ENCODE measurements at places on chromosomes 2 and 18.

DNA sequence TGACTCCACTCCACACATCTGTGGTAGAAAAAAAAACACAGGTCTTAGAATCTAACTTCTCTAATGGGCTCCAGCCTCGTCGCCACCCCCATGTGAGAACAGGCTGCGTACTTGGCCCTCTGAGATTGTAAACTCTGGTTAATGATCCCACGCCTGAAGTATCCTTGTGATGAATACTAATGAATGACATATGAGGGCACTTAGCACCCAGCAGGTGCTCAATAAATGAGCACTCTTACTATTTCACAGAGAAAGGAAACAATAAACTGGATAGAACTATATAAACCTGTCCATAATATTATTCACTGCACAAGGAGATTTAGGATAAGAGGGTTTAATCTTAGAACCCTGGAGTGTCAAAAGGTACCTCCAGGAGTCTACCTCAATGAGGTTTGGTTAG, 310.1 kb upstream of the HNRNPA3 start:
- DNase-seq, result no peak

GRCh38 chr18:6476190-6476589, 61.5 kb upstream of the L3MBTL4 start:
- DNase-seq, result no peak

GRCh38 chr18:55485666-55486065, 102.3 kb downstream of the TCF4 start:
- DNase-seq, result no peak

DNA sequence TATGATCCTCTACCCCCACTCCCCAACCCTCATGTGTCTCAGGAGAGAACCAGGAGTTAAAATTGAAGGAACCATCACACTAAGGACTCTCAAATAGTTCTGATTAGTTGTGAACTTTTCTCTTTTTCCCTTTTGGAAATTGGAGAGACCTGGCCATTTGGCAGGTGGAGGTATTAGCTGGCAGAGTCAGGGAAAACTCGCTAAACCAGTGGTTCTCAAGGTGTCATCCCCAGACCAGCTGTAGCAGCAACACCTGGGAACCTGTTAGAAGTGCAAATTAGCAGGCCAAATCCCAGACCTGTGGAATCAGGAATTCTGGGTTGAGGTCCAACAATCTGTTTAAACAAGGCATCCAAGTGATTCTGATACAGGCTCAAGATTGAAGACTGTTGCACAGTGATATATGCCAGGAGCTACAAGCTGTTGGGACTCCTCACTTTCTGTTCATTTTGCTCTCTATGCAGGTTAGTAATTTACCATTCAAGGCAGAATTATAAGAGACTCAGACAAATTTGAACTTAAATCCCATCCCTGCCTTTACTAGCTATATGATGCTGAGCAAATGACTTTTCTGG, 2.8 kb upstream of the TMEM131 start:
- DNase-seq, result no peak

GRCh38 chr2:29057006-29057405, 17.3 kb downstream of the PCARE start:
- no peak for DNase-seq

- DNase-seq, result no peak
Measured at GRCh38 chr18:3648641-3649040, 198.7 kb downstream of the TGIF1 start.

- DNase-seq, result no peak
Measured at GRCh38 chr2:236561874-236562273, 7.8 kb upstream of the ACKR3 start.

DNA sequence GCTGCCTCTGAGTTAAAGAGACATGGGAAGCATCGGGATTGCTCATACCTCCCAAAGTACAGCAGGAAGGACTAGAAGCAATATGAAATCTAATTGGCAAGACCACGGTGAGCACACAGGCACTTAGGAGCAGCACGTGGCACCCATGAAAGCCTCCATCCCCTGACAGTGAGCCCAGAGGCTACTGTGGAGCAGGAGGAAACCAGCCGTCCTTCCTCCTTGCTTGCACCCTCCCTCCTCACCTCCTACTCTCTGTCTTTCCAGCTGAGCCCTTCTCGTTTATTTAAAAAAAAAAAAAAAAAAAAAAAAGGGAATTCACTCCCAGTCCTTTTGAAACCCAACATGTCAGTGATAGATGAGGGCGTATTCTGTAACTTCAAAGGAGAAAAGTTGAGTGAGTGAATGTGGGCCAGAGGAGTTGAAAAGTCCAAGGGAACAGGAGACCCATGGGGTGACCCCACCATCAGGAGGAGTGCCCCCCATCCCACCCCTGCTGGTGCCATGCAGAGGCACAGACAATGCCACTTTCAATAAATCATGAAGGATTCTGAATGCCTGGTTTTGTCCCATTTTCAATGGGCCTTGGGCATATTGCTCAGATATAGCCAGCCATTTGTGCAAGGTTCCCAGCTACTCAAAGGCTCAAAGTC, 96.6 kb upstream of the ALPP start:
- no peak for DNase-seq

DNA sequence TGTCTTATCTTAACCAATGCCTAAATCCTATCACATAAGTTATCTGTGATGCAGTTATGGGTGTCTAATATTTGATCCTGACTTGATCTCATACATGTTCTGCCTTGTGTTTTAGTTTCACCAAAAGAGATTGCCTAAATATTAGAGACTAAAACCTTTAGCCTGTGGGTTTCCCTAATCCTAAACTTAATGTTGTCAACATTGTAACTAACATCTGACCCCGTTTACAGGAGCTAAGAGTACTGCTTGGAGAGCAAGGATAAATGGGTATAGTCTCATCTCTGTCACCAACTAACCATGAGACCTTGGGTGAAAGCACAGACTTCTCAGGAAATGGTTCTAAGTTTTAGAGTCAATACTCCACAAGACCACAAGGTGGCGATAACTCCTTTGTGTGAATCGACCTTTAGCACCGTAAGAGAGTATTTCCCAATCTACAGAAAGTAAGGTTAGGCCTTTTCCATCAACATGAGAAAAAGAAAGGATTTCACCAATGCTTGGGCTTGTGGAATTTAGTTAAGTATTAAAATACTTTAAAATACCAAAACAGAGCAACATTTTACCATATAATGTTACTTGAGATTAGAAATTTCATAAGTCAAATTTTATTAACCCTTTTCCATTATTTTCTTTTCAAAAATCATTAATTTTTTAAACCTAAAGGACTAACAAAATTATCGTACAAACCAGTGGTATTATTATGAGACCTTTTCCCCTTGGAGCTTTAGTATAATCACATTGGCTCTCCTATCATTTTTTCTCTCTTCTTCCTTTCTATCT, 60.5 kb downstream of the G6PC2 start:
- DNase-seq, result no peak

GRCh38 chr2:230677201-230677946, 35.3 kb upstream of the CAB39 start:
- DNase-seq, result no peak

GRCh38 chr2:132680544-132680943, 10.5 kb upstream of the LYPD1 start:
- no peak for DNase-seq

DNA sequence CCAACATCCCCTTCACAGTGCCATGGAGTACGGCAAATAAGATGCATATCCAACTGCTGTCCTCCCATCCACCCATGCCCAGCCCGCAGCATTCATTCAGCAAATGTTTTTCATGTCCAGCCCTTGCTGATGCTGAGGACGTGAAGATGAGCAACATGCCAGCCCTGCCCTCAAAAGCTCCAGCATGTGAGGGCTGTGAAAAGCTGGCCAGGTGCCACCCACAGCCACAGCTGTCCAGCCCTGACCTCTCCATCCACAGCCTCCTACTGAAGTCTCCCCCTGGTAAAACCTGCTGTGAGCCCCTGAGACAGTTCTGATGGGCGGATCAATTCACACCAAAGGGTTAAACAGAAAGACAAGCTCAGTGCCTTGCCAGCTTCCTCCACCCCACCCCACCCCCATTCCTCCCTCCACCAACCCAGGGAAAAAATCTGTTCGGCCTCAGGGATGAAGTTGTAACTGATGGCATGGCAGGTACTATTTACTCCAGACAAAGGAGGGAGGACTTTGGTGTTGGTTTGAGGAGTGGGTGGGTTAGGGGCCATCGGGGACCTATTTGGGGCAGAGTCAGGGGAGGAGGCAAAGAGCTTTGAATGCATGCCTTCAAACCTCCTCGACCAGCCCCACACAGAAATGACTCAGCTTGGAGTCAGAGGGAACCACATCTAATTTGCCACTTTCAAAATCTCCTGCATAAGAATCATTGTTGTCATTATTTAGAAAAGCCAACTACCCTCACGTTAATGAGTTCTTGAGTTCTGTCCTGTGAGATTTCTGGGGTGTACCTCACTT, 4.3 kb downstream of the ZBTB7C start:
- no peak for DNase-seq

DNA sequence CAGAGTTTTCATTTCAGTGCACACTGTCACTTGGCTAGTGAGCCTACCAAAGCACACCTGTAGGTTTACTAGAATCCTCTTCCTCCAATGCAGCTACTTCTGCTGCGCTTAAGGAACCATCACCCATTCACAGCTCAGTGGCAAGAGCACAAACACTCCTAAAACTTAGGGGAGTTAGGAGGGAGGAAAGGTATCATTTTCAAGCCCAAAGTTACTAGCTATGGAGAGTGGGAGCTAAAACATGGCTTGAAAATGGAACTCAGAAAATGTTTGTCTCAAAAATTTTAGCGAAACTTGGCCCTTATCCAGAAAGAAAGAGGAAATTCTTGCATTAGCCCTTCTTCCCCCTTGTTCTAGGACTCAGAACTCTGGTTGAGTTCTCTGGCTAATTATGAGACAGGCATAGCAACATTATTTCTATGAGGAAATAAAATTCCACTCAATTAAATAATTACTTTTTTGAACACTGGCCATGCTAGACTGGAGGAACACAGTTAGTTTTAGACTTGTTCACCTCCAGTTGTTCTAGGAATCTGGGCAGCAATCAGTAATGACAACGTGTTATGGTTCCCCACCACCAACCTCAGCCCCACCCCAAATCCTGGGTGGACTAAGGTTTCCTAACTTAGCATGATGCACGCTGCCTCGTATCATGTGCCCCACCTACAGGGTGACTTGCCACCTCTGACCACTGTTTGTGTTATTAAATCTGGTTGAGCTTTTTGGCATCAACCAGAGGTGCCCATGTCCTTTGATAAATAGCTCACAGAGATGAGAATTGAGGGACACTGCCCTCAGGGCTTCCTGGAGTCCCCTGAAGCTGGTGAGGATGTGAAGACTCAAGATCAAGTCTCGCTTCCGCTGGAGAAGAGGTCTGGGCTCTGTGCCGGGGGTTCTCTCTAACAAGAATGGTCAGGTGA, 32.8 kb downstream of the LPIN2 start:
- DNase-seq, result no peak

DNA sequence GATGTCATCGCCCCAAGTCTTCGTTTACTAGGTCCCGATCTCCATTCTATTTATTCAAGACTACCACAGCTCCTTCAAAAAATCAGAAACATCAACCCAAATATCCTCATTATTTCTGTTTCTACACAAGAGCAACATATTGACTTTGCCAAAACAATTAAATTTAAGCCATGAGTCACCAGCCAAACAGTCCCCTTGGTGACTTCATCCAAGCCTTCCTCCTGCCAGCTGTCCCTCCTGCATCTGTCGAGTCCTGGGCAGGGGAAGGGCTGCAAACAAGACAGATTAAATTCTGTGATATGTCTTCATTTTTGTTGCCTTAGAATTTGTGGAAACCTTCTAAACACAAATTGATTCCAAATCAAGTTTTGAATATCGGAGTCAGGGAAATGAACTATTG, 110.3 kb downstream of the SP3 start:
- no peak for DNase-seq

DNA sequence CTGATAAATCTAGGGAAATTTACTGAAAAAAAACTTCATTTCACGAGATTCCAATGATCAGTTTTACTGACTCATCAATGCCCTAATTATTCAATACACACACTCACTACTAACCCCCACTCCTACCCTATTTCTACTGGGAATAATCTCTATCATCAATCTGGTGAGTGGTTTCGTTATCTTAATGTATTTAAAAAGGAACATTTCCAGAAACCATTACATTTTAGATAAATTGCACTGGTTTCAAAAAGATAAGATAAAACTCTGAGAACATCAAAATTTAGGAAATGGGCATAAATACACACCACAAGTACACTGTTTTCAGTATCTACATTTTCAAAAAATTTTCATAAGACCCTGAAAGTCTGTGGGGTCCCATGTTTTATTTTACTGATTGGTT, 471.4 kb upstream of the PKDCC start:
- no peak for DNase-seq
